ENCODE measurements at places on chromosomes 7 and 10.

GRCh38 chr10:75466886-75467285 is 35.5 kb downstream of the LRMDA start:
- no peak for DNase-seq

- DNase-seq = no peak
Observed at GRCh38 chr7:148918058-148918596, 34.0 kb upstream of the EZH2 start.

GRCh38 chr7:47455872-47456185 is 126.1 kb downstream of the TNS3 start:
- DNase-seq = no peak

DNA sequence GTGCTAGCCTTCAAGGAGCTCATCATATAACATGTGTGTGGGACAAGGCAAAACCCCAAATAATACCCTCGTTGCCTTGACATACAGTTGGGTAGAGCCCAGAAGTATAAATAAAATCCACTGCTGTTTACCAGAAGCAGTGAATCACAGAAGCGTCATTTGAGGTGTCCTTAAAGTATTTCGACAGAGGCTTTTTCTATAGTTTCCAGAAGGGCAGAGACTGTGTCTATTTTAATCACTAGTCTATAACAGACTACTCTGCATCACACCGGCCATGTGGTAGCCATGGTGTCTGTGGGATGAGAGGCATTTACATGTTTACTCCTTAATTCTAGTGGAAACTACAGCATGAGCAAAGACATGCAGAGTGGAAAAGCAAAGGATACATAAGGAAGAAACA is 131.3 kb downstream of the CTTNBP2 start:
- DNase-seq = no peak

GRCh38 chr7:115546790-115547189 is 483.8 kb downstream of the TFEC start:
- DNase-seq = no peak

- no peak for DNase-seq
Observed at GRCh38 chr10:124354411-124355382, 64.0 kb downstream of the OAT start.

DNA sequence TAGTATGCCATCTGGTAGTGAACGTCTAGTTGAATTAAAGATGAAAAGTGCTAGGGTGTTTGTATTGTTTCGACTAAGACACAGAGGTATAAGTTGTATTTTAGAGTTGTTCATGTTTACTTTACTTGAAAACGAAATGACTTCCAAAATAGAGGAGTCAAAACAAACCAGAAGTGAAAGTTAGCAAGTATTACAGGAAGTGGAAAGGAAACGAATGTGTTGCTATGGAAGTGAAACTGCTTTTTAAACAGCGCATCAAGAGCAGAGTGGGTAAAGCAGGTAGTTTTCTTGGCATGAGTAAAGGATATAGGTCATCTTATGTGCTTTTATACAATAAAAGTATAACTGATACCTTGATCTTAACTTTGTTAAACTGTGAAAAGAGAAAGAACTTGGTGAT is 20.0 kb upstream of the GALNTL5 start:
- no peak for DNase-seq
